ENCODE measurements at places on chromosomes 6 and 20.

DNA sequence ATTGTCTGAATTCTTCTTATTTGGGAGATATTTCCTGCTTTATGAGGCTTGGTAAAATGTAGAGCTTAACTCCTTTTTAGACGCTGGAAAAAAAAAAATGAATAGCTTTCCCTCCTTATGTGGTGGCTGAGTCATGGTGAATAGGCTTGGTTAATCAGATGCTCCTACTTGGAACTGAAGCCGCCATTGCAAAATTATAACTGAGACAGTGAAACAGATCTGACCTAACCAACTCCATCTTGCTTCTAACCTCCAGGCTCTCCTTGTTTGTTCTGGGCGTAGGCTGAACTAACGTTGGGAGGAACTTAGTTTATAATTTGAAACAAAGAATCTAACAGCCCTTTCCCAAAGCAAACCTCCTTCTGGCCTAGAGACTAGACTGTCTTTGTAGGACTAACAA lies 43.2 kb upstream of the PLCB4 start:
- DNase-seq, result no peak

GRCh38 chr6:92915466-92915865 lies 503.9 kb downstream of the EPHA7 start:
- no peak for DNase-seq

GRCh38 chr6:33934731-33935270 lies 131.0 kb upstream of the MLN start:
- DNase-seq, result no peak

DNA sequence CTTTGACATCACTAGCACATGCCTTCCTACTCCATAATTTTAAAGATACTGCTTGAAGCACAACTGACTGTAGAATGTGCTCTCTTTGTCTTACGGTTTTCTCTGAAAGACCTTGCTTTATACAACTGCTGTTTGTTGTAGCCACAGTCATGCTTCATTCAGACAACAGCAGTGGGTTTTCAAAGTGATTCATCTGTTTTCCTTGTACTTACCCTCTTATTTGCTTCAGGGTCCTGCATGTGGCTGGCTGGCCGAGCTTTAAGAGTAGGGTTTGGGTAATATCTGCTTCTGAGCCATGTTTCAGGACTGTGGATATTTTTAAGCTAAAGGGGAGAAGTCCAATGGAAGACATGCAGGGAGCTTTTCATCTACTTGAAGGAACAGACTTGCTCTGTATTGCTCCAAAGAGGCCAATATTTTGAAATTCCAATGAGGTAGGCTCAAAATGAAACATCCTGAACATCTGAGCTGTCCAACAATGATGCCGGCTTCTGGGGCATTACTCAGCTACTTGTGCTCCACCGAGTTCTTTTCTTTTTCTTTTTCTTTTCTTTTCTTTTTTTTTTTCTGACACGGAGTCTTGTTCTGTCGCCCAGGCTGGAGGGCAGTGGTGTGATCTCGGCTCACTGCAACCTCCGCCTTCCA lies 160.2 kb upstream of the SGK1 start:
- DNase-seq, result no peak

DNA sequence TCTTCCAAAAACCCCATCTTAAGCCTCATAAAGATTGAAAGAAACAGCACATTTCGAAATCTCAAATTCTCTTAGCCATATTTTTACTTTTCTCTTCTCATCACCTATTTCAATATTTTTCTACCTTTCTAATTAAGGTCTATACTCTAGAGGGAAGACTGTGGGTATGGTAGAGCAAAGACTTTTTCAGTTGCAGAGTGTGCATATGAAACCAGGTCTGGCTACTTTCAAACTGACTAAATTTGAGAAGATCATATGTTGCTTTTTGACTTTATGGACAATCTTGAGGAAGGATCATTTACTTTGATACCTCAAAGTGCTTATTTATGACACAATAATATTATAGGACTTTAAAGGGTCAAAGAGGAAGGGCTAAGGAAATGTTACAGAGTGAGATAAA lies 20.7 kb downstream of the FILIP1 start:
- no peak for DNase-seq

- no peak for DNase-seq
These were observed 272.1 kb upstream of the EYS start for GRCh38 chr6:65979120-65979519.

- no peak for DNase-seq
These were observed 81.9 kb downstream of the RALGAPA2 start for GRCh38 chr20:20630551-20630950.

- DNase-seq, result no peak
These were observed 77.8 kb downstream of the STXBP5 start for GRCh38 chr6:147281895-147282565.

DNA sequence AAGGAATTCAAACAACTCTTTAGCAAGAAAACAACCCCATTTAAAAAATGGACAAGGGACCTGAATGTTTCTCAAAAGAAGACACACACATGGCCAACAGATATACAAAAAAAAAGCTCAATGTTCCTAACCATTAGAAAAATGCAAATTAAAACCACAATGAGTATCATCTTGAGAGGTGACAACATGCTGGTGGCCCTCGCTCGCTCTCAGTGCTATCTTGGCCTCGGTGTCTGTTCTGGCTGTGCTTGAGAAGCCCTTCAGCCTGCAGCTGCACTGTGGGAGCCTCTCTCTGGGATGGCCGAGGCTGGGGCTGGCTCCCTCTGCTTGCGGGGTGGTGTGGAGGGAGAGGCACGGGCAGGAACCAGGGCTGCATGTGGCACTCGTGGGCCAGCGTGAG lies 13.4 kb downstream of the SPINT4 start:
- no peak for DNase-seq

- no peak for DNase-seq
These were observed 20.0 kb upstream of the PLN start for GRCh38 chr6:118528129-118528528.

DNA sequence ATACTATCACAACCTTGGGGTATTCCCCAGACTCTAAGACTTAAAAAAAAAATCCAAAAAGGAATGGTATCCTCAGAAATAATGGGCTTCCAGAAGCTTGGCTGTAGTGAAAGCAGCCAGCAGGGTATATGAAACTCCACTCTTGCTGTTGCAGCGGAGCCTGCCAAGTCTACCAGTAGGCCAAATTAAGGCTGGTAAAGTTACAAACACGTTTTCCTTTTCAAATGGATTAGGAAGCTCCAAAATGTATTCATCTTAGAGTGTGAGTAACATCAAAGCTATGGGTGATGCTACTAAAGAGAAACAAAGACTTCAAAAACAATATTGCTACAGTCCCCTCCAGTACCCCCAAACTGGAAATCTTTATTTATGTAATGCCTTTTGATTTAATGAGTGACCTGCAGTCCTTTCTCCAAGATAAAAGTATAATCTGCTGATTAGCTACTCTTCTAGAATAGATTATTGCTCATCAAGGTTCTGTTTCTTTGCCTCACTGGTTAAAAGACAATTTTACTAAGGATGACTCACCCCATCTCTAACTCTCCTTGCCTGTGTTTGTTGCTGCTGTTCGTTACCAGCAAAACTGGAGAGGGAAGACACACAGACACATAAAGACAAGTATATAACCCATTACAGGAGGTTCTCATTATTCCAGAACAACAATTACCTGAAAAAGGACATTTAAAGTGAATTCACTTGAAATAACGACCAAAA lies 84.9 kb downstream of the BTBD9 start:
- DNase-seq, result no peak

DNA sequence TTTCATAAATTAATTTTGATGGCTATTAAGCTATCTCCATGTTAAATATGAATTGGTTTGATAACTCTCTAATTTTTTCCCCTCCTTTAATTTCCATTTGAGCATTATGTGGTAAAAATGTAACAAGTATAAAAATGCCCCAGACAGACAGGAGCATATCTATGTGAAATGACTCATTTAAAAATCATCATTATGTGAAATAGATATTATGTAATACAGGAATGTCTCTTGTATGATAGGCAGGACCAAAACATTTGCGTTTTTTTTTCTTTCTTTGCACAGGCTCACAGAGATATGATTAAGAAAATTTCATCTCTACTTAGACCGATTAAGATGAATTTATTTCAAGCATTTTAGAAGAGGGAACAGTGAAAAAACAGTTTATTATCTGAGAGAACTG lies 95.8 kb downstream of the AKAP7 start:
- no peak for DNase-seq

- no peak for DNase-seq
These were observed 59.3 kb downstream of the KIF6 start for GRCh38 chr6:39665861-39666260.

DNA sequence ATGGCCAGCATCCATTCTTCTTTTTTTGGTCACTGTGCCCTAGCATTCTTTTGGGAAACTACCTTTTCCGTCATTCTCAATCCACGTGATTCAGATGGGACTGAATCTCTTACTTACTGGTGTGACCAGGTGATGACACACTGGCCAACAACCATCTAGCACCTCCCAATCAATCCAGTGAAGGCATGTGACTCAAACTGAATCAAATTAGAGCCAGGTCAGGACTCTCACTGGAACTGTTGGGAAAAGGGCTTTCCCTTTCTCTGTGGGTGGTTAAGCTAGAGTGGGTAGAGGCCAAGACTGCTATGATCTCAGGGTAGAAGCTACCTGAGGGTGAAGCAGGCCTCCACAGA lies 36.2 kb upstream of the ZMYND8 start:
- DNase-seq, result no peak

GRCh38 chr20:20017844-20018185 lies 653 bp downstream of the NAA20 start:
- no peak for DNase-seq

- DNase-seq, result no peak
These were observed 1219.0 kb upstream of the EYS start for GRCh38 chr6:66926060-66926459.

DNA sequence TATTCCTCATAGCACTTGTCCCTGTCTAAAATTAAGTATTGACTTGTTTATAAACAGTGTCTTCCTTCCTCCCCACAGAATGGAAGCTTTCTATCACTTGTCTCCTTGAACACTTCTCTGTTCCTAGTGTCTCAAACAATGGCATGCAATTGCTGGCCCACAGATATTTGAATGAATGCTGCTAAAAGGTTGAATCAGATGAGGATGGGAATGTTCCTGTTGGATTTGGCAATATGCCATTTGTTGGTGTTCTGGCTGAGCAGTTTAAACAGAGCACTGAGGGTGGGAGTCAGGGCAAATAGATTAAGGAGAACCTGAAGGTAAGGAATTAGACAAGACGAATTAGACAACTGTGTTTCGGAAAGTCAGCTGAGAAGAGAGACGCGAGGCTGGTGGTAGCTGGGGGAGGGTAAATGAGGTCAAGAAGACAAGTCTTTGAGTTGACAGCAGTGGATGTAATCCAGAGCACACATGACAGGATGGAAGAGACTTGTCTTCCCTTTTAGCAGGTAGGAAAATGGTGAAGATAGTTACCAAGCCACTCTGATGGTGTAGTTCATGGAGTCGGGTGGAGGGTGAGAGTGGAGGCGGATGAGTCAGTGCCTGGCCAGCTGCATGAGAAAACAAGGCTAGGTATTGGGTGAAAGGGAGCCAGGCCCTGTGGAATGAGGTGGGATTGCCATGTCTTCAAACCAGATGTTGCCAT lies 58.3 kb upstream of the GNRH2 start:
- DNase-seq, result no peak

- DNase-seq, result no peak
These were observed 37.1 kb downstream of the SUN5 start for GRCh38 chr20:32966881-32967781.

DNA sequence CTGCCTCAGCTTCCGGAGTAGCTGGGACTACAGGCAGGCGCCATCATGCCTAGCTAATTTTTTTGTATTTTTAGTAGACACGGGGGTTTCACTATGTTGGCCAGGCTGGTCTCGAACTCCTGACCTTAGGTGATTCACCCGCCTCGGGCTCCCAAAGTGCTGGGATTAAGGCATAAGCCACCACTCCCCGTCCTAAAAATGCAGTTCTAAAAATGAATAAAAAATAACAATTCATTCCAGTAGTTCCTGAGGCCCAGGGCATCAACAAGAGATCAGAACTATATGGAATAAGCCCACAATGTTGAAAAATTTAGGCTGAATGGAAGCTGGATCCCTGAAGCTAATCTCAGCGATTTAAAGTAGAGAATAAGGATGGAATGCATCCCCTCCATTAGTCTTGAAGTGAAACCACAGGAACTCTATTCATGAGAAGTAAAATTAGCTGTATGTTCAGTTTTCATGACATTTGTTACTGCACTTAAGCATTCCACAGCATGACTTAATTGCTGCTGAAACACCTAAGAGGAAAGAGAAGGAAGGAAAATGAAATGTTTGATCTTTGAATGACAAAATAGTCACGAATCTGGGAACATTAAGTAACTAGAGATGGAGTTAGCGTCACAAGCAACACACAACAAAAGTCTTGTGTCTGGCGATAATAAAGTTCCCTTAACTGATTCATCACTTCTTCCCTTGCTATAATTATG lies 80.4 kb upstream of the RIPOR2 start:
- no peak for DNase-seq

GRCh38 chr6:63509652-63510352 lies 62.5 kb upstream of the LOC128125822 start:
- no peak for DNase-seq

DNA sequence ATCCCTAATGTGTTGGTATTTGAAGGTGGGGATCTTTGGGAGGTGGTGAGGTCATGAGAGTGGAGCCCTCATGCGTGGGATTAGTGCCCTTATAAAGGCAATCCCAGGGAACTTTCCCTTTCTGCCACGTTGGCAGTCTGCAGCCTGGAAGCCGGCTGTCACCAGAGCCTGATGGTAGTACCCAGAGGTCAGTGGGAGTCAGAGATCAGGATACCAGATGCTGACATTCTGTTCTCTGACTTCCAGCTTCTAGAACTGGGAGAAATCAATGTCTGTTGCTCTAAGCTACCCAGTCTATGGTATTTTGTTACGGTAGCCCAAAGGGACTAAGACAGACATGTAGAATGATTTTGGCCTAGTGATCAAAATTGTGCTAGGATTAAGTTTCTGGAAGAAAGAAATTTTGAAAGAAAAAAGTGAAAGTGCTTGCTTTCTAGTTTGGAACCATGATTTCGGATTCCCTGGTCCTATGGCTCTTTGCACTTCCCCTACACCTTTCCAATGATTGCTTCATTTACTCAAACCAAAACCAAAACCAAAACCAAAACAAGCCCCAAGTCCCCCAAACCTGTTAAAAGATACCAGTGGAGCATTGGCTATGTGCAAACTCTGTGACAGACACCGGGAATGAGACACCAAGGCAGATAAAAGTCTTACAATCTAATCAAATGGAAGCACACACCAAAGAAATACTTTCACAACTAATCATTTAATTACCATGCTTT lies 173.7 kb upstream of the ZNF217 start:
- DNase-seq, result no peak

- DNase-seq, result no peak
These were observed 274.8 kb upstream of the SYNCRIP start for GRCh38 chr6:85917522-85917921.

- no peak for DNase-seq
These were observed 802.3 kb downstream of the MAFB start for GRCh38 chr20:39886650-39887190.

- no peak for DNase-seq
These were observed 76.5 kb downstream of the ZNF217 start for GRCh38 chr20:53517146-53517545.

- no peak for DNase-seq
These were observed 381.9 kb upstream of the ARID1B start for GRCh38 chr6:156395276-156395675.

GRCh38 chr6:168866534-168866933 lies 387.1 kb downstream of the THBS2 start:
- no peak for DNase-seq
